ENCODE measurements at places on chromosomes 6 and 20. TPM values are rescaled to one million over a fixed set of nuclear protein-coding genes. Genes with fewer than 3 reads are reported as not detected.

The DACT2 gene
- polyA plus RNA-seq = 0.83 TPM

The OR2H2 gene
- polyA plus RNA-seq = not detected

The SUMO4 gene
- polyA plus RNA-seq = not detected

The EDN1 gene
- polyA plus RNA-seq = 1.5 TPM

The ACTR5 gene
- 5.2 TPM for polyA plus RNA-seq

The STX7 gene
- polyA plus RNA-seq = 19.2 TPM

The RNASET2 gene
- polyA plus RNA-seq = 19.7 TPM

The GHRH gene
- polyA plus RNA-seq = not detected

The NCOA7 gene
- polyA plus RNA-seq = 9.3 TPM

The CEP250 gene
- polyA plus RNA-seq = 6.8 TPM

The CSTF1 gene
- polyA plus RNA-seq = 3.8 TPM

The OPRL1 gene
- 0.14 TPM for polyA plus RNA-seq

The SASH1 gene
- polyA plus RNA-seq = 59.0 TPM

The GOPC gene
- polyA plus RNA-seq = 12.1 TPM

The CLIC5 gene
- polyA plus RNA-seq = 0.37 TPM

The LGSN gene
- polyA plus RNA-seq = not detected

The C6orf141 gene
- polyA plus RNA-seq = 9.7 TPM

The ZNF133 gene
- polyA plus RNA-seq = 15.6 TPM

The FUT9 gene
- polyA plus RNA-seq = not detected

The BPHL gene
- 12.5 TPM for polyA plus RNA-seq

The PLN gene
- polyA plus RNA-seq = 15.2 TPM

The COL20A1 gene
- polyA plus RNA-seq = not detected

The HEY2 gene
- 1.00 TPM for polyA plus RNA-seq

The B3GALT4 gene
- 21.1 TPM for polyA plus RNA-seq

The TRIM10 gene
- not detected for polyA plus RNA-seq

The ACOT13 gene
- polyA plus RNA-seq = 21.8 TPM

The TCF21 gene
- 1.2 TPM for polyA plus RNA-seq

The COL21A1 gene
- 1.5 TPM for polyA plus RNA-seq

The SPATA25 gene
- 0.96 TPM for polyA plus RNA-seq

The TSBP1 gene
- polyA plus RNA-seq = not detected

The CALHM4 gene
- polyA plus RNA-seq = not detected

The CST5 gene
- not detected for polyA plus RNA-seq

The TXLNB gene
- 0.14 TPM for polyA plus RNA-seq

The SALL4 gene
- 0.08 TPM for polyA plus RNA-seq

The FERMT1 gene
- 14.0 TPM for polyA plus RNA-seq

The BPIFA1 gene
- polyA plus RNA-seq = not detected

The ADAM33 gene
- polyA plus RNA-seq = 83.1 TPM

The ULBP3 gene
- 0.61 TPM for polyA plus RNA-seq

The ENPP5 gene
- polyA plus RNA-seq = 0.35 TPM

The LRRC73 gene
- 0.14 TPM for polyA plus RNA-seq

The PTPRA gene
- polyA plus RNA-seq = 21.7 TPM

Measured in esophagus (tissue), 2 donors.